ENCODE measurements at places on chromosomes 5 and 9.
A peak's percentile ranks its signal among the peaks of the same experiment; 100 is the strongest.

- no peak for DNase-seq
Observed at GRCh38 chr9:117696154-117696553, 8.0 kb upstream of the TLR4 start.

DNA sequence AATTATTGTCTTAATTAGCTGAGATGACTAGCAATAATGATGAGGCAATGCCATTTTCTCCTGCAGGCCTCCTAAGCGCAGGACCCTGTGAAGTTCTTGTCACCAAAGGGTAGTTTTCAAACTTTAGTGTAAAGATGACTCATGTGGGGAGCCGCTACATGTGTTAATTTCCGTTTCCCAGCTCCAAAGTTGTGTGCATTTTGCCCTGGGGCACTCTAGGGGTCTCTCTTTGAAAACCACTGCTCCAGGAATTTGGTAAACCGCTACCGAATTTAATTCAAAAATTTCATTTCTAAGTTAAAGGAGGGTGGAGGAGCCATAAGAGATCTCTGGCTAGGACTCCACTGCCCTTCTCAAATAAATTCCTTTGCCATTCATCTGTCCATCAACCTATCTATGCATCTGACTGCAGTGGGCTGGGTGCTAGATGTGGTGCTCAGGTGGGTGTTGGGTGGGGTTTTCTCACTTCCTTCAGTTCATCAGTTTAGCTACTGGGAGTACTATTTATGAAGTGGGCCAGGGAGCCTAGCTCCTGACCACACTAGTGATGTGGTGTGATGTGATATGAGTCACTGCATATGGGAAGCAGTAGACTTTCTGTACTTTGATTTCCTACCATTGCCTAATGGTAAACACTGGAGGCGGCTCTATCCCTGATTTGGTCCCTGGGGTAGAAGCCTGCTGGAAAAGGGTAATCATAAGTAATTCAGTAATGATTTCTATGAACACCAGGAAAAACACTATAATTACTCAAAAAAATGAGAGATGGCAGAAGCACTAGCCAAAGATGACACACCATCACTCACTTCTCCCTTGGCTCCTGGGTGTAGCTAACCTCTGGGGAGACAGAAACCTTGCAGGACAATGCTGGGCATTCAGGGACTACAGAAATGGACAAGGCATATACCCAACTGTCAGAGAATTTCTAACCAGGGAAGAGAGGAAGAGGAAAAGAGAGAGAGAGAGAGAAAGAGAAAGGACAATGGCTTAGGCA, 4.0 kb upstream of the ZSWIM6 start:
- DNase-seq, result peak; percentile 89

- DNase-seq, result no peak
Observed at GRCh38 chr9:108048406-108049025, 558.9 kb upstream of the KLF4 start.

- peak; percentile 82 for DNase-seq
Observed at GRCh38 chr5:54719384-54720283, 202.1 kb downstream of the SNX18 start.

DNA sequence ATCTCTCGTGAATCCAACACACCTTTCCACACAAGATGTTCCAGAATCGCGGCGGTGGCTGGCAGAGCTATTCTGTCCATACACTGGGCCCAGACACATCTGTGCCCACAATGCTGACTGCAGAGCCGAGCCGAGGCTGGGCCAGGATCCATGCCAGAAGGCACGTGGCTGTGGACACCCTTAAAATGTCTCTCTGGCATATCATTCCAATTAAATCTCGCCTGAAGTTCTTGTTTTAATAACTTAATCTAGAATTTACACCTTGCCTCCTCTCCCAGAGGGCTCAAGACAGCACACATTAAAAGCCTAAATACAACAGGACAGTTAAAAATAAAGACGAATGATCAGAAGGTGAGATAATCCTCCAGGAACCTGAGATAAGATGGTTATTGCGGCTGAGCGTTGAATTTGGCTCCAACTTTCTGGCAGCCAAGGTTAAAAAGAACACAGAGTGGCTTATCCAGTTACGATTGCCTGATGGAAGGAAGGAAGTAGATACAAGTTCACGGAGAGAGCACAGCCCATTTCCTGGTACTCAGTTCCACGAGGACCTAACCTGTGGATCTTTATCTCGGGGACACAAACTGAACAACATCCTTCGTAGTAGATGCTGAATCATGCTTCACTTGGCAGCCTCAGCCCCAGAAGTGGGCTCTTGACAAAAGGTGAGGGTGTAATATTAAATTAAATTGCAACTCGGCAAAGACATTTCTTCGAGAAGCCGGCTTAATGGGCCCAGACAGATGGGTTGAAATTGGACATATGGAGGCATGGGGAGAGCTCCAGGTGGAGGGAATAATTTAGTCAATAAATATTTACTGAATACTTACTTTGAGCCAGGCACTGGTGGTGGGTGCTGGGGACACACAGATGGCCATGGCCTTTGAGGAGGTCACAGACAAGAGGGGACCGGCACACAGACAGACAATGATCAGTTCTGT, 86.0 kb upstream of the TBC1D2 start:
- no peak for DNase-seq

DNA sequence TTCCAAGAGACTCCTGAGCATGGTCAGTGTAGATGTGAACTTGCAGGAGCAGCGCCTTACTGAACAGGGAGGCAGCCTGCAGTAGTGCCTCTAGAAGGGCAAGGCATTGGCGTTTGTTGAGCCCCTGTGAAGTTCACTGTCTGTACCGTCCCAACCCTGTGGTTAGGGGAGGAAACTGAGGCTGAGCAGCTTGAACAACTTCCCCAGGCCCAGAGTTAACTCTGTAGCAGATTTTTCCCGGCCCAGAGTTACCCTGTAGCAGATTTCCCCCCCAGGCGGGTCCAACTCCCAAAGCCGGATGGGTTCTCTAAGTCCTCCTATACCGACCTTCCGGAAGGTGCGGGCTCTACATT, 9.6 kb downstream of the LMX1B start:
- DNase-seq, result no peak

DNA sequence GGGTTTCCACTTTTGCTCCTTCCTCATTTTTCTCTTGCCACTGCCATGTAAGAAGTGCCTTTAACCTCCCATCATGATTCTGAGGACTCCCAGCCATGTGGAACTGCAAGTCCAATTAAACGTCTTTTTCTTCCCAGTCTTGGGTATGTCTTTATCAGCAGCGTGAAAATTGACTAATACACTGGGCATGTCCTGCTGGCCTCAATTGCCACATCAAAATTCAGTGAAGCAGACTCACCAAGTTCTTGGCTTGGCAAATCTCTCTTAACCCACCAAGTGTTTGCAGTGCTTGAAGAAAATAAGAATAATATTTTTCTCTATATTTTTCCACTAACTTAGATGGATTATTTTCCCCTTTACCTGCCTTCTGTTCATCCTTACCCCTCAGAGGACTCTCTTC, 212.0 kb downstream of the BRINP1 start:
- DNase-seq, result no peak

GRCh38 chr5:145598983-145599382, 236.2 kb downstream of the PRELID2 start:
- DNase-seq, result no peak

DNA sequence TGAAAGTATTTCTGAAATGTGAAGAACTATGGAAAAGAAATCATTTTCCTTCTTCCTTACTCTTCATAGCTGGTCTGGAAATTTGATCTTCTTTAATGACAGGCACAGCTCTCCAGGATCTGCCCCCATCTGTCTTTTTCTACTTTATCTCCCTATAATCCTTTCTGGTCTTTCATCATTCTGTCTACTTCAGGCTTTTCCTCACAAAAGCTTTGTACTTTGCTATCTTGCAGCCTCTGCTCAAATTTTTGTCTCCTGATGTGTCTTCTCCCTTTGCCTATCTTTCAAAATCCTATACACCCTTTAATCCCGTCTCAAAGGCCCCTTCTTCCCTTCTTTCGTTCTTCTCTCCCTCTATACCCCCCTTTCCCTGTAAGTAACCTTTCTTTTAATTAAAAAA, 114.9 kb upstream of the ATP10B start:
- no peak for DNase-seq

- DNase-seq, result peak; percentile 86
Observed at GRCh38 chr9:137550231-137550621, at the start of gene PNPLA7. TSS of gene PNPLA7 (minus strand) at chr9:137550402. CDS start at chr9:137550197, 205 bp downstream.

- peak; percentile 98 for DNase-seq
Observed at GRCh38 chr9:72557549-72557948, 36.1 kb downstream of the TMC1 start.

- DNase-seq, result no peak
Observed at GRCh38 chr5:81754621-81755020, 3.7 kb upstream of the SSBP2 start.

- no peak for DNase-seq
Observed at GRCh38 chr9:121814594-121814993, 163.2 kb downstream of the DAB2IP start.

GRCh38 chr5:54108136-54108535, 202.2 kb downstream of the ARL15 start:
- DNase-seq, result no peak

DNA sequence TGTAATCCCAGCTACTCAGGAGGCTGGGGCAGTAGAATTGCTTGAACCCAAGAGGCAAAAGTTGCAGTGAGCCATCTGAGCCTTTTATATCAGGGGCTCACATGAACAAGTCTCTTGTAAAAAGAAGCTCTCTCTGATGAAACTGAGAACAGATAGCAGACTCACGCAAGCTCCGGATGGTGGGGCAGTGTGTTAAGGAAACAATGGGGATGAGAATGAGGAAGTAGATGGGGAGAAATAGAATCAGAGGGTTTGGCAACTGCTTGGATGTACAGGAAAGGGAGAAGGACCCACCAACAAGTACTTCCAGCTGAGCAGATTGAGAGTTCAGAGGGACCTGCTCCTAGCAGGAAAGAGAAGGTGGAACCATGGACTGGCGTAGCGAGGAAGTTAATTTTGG, 18.6 kb downstream of the TMEM252 start:
- DNase-seq, result no peak

DNA sequence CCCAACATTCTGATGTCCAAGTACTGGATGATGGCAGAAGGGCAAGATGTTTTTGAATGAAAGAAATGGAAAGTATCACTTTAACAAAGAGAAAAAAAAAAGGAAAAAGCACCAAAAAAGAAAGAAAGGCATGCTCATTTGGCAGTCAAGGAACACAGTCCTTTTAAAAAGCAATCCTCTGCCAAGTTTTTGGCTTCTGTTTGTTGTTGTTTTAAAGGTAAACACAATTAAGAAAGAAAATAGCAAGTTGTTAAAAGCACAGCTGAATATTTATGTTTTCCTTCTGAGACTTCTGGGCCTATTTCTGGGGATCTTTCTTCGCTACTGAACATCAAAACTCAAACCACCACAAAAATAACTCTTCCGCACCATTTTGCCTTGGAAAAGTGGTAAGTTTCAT, 162.1 kb downstream of the TRPM3 start:
- DNase-seq, result no peak

GRCh38 chr9:80560976-80561375, 989.2 kb downstream of the TLE4 start:
- peak; percentile 5 for DNase-seq

DNA sequence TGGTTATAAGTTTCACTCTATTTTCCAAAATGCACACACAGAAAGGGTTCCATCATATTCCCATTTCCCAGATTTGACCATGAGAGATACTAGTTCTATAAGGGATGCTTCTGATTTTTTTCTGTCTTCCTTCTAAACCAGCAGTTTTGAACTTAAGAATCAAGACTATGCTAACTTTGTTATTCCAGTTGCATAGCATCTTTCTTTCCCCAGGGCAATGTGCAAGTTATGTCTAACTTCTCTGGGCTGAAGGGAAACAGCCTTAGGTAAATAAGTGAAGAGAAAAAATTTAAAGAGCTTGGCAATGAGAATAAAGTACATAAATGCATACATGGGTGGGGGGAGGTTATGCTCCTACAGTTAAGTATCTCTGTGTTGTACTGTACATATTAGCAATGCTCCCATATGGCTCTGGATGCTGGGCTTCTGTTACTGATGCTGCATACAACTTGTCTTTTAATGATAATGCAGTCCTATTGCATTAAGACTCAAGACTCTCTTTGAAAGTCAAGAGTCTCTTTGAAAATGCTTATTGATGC, 125.8 kb upstream of the SLC12A2 start:
- DNase-seq, result no peak

DNA sequence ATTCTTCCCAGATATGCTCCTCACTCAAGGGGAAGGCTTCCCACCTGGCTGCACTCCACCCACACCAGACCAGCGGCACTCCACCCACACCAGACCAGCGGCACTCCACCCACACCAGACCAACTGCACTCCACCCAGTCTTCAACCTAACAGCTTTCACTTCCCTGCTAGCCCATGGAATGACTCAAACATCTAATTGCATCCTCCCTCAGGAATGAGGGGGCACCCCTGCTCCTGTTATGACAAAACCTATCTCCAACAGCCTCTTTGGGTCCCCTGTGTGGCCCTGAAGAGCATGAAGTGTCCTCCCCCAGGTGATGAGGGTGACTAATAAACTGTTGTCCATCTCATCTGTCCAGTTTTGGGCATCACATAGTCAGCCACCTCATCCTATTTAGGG, 556.6 kb upstream of the TUSC1 start:
- DNase-seq, result peak; percentile 73

- DNase-seq, result no peak
Observed at GRCh38 chr5:152568016-152568415, 162.9 kb upstream of the NMUR2 start.

DNA sequence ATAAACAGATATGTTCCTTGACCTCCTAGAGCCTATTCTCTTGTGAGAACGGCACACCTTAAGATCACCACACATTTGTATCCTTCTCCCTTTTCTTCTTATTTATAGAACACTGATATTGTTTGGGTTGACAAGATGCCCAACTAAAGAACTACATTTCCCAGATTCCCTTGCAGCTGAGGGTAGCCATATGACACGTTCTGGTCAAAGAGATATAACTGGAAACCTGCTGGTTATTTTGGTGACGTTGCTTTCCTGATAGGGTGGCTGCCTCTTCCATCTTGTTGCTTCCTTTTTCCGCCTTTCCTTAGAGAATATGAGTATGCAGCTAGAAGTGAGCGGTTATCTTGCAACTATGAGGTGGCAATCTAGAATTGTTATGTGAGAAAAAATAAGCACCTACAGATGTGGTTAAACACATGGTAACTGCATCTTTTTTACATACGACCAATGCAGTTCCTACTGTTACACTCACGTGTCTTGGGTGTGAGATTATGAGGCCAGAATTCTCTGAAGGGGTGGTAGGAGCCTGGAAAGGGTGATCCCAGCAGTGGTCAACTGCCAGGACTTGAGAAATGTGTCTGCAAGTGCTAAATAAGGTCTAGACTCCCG, 72.9 kb downstream of the SEC61B start:
- peak; percentile 25 for DNase-seq

DNA sequence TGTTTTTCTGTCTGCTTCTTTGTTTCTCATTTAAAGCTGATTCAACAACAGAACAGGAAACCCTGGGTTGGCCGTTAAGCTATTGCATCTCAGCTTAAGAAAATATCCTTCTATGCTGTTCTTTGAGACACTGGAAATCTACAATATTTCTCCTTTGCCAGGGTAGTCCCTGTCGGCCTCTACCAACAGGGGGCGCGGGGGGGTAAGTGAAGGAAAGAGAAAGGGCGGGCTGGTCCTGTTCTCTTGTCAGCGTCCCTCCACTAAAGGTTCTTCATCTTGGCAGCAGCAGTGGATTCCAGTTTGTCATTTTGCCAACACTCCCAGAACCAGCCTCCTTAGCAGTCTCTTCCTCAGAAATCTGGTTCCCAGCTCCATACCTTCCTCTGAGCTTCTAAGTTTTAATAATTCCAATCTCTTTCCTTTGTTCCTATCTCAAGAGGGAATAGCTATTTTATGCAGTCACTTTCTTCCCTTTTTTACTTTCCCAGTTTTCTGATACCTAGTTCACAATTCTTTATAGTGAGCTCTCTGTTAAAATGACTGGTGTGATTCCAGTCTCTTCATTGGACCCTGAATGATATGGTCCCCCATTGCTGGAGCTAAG, 222.3 kb downstream of the GLIS3 start:
- DNase-seq, result peak; percentile 94

GRCh38 chr5:82058710-82059109, 86.9 kb downstream of the ATG10 start:
- no peak for DNase-seq
